Activated CD4-positive, CD25-positive, alpha-beta regulatory T cell treated with anti-CD3 and anti-CD28 coated beads, Interleukin-2, amount 50 U/mL, for 16 hours (primary cell): ENCODE measurements at places on chromosomes 7 and 10.

- DNase-seq, result no peak
Measured at GRCh38 chr10:110113670-110114337, 93.6 kb upstream of the MXI1 start.

DNA sequence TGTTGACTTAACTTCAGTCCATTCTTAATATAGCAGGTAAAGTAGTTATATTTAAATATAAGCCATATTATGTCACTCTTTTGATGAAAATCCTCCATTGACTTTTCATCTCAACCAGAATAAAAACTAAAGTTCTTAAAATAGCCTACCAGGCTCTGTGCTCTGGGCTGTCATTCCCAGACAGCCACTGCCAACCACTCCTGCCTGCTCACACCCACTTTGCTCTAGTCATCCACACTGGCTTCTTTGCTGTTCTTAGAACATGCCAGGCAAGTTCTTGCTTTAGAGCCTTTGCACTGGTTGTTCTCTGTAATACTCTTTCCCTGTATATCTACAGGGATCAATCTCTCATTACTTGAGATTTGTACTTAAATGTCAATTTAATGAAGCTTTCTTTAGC, 80.6 kb downstream of the ZEB1 start:
- no peak for DNase-seq

DNA sequence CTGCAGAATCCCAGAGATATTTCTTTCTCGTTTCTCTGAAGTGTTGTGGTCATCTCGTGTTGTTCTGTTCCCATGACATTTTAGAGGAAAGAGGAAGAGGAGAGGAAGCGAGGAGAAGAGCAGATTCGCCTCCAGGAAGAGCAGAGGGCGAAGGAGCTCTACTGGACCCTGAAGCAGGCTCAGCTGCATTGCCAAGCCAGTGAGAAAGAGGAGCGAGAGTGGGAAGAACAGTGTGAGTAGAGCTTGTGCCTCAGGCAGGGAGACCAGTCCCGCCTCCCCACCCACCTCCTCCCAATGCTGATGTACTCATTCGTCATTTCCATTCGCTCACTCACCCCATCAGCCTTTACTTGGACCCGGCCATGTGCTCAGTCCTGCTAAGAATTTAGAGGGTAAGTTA, 50.8 kb downstream of the SH2D4B start:
- DNase-seq, result no peak

DNA sequence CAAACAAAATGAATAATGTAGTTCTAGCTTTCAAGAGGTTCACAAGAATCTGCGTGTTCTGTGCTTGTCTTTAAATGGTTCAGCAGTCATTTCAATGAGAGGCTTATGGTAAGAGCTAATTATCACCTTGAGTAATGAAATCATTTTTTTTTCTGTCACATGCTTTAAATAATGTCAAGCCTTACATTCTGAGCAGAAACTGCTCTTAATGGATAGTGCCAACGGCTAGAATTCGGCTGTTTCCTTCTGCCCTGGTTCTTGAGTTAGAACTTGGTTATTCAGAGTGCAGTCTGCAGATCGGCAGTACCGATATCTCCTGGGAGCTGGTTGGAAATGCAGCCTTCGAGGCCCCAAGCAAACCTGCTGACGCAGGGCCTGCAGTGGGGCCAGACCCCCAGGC, 316.2 kb downstream of the CAMK1D start:
- no peak for DNase-seq

- DNase-seq, result no peak
Measured at GRCh38 chr10:128626397-128627000, 500.3 kb upstream of the MKI67 start.

DNA sequence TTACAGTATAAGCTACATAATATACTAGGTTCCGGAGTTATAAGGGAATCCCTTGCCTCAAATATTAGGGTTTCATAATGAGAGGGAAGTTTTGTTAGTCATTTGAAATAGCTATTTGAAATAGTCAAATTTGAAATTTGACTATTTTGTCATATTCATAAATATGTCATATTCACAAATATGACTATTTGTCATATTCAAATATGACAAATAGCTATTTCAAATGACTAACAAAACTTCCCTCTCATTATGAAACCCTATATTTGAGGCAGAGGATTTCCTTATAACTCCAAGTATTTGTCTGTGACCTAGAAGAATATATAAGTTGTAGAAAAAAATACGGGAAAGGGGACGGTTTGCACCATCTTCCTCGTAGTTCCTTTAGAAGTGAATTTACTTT, 76.6 kb downstream of the HDAC9 start:
- DNase-seq, result no peak

DNA sequence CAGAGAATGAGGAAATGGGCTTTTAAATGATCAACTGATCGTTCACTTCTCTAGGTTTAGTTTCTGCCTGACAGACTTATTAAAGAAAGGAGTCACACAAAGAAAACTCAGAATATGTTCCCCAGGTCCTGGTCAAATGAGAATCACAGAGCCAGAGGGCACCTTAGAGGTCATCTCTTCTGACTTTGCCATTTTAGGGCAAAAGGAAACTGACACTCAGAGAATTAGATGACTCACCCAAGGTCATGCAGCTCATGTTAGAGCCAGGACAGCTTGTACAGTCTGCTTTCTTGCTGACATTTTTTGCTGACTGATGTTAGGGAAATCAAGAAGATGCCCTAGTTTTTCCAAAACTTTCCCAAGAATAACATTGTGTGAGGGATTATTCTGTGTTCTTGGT, 312.7 kb upstream of the SP8 start:
- DNase-seq, result no peak

DNA sequence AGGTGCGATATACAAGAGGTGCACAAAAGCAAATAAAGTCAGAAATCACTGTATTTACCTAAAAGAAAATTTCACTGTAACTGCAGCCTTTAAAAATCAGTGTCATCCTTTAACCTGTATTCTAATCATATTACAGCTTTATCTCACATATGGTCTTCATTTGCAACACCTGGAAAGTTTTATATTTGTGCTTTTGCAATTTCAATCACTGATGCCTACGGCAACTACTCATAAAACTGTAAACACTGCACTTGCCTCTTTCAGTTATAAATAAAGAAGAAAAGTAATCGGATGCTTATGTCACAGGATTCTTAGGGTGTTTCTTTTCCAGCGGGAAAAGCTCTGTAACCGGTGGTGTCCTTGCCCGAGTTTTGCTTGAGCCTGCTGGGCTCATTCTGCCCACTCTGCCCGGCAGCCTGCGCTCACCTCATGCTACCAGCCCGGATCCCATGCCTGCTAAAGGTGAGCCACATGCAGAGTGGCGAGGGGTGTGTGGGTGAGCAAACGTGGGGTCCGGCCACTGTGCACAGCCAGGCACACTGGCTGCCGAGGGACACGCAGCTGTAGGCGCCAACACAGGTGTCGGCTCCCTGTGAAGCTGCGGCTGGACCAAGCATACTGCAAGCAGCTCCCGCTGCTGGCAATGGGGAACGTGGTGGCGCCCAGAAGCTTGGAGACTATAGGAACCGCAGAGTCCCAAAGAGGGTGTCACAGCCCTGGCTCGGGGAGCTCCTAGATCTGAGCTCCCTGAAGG, 56.3 kb upstream of the ABCB5 start:
- DNase-seq, result no peak

DNA sequence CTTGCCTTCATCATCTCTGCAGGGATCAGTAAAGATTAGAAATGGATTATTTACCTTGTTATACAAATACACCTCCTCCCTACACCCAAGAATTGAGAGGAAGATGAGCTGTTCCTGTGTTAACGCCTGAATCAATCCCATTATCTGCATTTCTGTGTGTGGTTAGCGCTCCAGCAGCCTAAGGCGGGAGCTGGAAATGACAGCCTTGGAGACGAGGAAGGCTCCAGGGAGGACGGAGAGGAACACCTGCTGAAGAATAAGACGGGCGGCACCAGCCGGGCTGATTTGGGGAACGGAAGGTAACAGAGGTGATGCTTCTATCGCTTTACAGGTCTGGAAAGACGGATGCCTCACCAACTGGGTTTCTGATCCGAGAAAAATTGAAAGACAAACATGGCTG, 34.2 kb upstream of the DDC start:
- no peak for DNase-seq

DNA sequence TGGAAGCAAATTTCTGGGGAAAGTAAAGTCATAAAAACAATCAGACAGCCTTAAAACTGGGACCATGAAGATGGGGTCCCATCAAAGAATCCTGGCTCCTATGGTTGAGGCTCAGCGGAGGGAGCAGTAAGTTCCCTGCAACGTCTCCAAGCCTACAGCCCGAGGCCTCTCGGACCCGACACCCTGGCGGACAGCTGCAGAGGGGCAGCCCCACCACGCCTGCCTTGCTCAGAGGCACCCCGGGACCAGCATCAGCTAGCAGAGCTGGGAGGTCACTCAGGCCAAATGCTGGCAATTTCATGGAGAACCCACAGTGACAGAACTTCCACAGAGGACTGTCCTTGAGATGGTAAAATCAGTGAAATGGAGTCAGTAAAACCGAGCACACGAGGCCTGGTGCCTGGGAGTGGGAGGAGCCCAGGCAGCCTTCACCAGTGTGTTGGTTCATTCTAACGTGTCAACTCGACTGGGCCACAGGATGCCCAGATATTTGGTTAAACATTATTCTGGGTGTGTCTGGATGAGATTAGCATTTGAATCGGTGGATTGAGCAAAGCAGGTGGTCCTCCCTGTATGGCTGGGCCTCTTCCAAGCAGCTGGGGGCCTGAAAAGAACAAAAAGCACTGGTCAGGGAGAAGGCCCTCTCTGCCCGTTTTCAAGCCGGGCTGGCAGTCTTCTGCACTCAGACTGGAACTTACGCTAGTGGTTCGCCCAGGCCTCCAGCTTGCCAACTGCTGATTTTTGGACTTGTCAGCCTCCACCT, 96.2 kb upstream of the INSIG1 start:
- no peak for DNase-seq

- no peak for DNase-seq
Measured at GRCh38 chr7:88429382-88429781, 122.7 kb upstream of the STEAP4 start.

DNA sequence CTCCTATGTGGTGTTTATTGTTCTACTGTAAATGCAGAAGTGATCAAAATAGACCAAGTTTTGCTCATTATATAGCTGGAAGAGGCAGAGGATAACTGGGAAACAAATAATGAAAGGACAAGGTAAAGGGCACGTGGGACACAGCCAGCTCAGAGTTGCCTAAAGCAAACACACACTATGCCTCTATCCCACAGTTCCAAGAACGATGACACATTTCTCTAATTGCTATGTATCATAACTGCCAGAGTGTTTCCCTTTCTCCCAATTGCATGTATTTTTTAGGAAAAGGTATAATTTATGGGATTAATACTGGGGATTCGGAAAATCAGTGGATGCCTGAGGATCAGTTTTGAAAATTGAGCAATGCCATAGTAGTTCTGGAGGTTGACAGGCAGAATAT, 49.0 kb downstream of the CCDC71L start:
- no peak for DNase-seq

- DNase-seq, result no peak
Measured at GRCh38 chr10:60677531-60678129, 100.6 kb upstream of the CDK1 start.

DNA sequence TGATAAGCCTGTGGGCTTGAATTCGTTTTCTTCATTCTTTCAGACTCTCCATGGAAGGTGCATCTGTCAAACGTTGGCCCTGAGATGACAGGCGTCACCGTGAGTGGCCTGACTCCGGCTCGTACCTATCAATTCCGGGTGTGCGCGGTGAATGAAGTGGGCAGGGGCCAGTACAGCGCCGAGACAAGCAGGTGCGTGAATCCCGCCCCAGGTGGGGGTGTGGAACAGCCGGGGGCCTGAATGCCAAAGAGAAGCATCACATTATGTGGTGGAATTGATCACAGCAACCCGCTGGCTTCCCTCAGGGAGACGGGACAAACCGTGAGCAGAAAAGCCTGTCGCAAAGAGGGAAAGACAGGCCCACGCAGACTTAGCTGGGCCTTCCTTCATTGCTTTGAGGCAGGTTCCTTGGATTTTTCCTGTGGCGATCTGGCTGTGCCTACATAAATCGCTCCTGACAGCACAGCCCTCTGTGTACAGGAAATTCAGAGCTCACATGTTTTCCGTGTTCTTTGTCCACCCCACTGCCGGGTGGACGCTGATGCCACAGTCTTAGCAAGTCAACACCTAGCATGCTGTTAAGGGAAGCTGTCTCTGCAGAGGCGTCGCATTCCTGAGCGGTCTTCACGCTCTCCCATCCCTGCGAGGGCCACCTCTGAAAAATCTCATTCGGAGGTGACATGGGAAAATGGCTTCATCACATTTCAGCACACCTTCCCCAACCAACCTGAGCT, 671.0 kb upstream of the FOXK1 start:
- no peak for DNase-seq

DNA sequence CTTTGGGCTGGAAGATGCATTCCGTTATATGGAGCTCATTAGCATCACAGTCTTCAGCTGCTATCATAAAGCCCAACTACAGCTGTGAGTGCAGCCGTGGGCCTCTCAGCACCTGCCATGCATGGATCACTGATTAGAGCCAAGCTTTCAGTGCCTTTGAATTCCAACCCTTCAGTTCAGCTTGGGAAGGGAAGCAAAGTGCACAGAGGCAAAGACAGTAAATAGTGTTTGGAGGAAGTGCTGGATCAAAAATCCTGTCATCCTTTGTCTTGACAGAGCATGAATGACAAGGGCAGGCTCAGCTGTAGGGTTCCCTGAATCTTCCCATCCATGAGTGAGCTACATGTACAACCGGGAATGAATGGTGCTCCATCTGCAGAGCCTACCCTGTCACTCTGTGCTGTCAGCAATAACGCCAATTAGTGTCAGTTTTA, 153.7 kb downstream of the DNAJB9 start:
- no peak for DNase-seq

DNA sequence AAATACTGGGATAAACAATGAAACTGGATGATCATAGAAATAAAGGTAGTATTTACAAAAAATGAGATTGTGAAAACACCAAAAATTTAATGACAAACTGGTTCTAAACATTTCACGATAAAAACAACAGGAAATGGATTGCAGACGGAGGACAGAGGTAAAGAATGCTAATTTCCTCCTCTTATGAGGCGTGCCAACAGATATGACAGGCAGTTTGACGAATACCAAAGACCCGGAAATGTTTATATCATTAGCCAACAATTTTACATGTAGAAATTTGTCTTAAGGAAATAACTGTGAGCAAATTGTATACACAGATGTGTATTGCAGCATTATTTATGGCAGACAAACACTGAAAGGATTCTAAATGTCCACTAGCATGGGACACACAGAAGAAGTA, 162.0 kb upstream of the MGMT start:
- DNase-seq, result no peak

- no peak for DNase-seq
Measured at GRCh38 chr7:2920041-2920440, 75.9 kb upstream of the GNA12 start.

GRCh38 chr10:117553142-117553814, 10.7 kb downstream of the EMX2 start:
- no peak for DNase-seq

DNA sequence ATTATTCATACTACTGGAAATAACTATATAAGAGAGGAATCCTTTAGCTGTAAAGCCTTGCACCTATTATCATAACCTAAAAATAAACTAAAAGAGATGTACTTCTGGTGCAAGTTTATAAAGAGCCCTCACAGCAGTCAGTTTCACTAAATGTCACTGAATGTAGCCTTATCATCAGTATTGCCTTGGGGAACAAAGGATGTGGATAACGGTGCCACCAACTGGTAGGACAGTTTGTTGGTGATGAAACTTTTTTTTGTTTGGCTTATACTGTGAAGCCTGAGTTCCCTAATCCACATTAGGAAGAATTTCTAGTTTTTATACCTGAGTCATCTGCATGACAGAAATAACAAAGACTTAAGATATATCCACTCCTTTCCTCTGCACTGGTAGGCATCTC, 117.9 kb upstream of the COL1A2 start:
- DNase-seq, result no peak

- DNase-seq, result no peak
Measured at GRCh38 chr10:52965509-52965908, 192.9 kb upstream of the MBL2 start.

- DNase-seq, result peak; percentile 21
Measured at GRCh38 chr10:3095373-3096139, 28.2 kb downstream of the PFKP start.
